ENCODE measurements at places on chromosomes 13 and 19.

- DNase-seq: no peak
Measured at GRCh38 chr19:43534305-43534815, 1.4 kb downstream of the ZNF575 start.

DNA sequence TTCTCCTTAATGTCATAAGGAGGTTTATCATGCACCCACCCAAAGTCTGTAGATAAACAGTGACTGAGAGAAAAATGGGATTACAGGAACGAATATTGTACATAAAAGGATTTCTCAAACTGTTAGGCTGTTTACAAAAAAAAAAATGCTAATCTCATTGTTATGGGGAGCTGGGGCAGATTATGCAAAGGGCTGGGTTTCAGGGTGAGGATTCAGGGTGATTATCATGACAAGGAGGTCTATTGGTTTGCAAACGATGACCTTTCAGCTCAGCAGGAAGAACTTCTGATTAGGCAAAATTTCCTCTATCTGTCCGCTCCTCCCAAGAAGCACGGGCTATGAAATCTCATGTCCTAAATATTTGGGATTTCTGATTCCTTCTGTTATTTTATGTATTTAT, 41.4 kb downstream of the NLRP12 start:
- no peak for DNase-seq

DNA sequence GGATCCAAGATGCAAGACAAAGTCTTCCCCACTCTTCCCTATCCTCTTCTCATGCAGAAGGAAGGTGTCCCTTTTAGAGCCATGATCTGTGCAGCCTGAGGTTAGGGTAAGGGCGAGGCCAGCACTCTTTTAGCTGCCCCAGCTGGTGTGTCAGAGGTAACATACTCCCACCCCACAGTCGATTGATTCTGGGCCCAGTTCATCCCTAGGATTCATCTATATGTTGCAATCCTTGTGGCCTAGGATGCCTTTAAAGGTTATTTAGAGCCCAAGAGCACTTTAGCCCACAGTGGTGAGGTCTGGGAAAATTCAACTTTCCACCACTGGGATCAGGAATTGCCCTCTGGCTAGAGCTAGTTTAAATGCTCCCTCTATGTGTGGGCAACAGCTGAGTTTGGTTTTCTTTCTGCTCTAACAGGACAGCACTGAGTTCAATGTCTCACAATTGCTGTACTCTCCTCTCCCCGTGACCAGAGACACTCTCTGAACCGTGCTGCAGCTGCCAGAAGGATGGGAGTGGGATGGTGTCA, 201.3 kb upstream of the SERP2 start:
- DNase-seq: no peak

GRCh38 chr19:31085125-31085524, 264.1 kb downstream of the TSHZ3 start:
- no peak for DNase-seq

GRCh38 chr13:73972545-73972944, 161.7 kb downstream of the KLF12 start:
- no peak for DNase-seq

DNA sequence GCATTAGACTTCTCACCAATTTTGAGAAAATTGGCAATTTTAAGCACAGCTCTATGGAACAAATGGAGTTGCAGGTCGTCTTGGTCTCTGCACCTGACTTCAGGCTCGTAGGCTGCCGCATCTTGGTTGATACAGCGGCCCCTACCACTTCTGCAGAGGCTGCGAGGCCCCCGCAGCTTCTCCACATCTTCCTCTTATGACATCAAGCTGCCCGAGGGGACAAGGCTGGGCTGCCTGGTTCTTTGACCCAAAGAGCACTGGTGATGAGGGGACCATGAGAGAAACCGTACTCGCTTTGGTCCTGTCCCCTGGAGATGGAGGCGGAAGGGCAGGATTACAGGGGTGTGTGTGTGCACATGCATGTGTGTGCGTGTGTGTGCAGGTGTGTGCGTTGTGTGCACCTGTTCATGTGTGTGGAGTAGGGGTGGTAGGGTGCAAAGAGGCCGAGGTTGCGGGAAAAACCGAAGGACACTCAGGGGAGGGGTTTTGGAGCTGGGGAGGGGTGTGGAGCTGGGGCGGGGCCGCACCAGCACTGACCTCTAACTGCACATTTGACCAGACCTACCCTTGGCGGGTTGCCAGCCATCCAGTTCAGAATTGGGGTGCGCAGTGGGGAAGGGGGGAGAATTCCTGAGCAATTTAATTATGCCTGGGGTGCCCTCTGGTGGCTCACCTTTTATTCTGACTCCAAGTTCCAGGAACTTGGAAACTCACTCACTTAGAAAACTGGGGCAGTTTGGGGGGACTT, 65.1 kb upstream of the ARHGEF7 start:
- peak; percentile 51 for DNase-seq

Data from AG20443 (cell line).